ENCODE measurements at places on chromosomes 7 and 10.

DNA sequence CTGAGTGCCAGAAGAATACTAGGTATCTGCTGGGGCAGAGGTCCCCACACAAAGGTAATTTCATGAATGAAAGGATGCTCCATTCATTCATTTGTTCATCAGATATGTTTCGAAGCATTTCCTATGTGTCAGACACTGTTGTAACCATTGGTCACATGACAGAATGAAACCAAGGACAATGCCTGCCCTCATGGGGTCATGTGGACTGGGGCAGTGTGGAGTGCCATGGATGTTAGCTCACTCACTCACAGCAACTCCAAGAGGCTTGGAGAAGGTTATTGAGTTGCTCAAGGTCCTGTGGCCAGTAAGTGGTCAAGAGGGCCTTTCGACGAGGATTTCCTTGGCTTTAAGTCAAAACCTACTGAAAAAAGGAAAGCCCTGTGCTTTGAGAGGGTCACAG, 223.5 kb downstream of the ARHGAP12 start:
- DNase-seq = no peak

- no peak for DNase-seq
Measured at GRCh38 chr7:138710536-138711385, 9.6 kb upstream of the SVOPL start.

DNA sequence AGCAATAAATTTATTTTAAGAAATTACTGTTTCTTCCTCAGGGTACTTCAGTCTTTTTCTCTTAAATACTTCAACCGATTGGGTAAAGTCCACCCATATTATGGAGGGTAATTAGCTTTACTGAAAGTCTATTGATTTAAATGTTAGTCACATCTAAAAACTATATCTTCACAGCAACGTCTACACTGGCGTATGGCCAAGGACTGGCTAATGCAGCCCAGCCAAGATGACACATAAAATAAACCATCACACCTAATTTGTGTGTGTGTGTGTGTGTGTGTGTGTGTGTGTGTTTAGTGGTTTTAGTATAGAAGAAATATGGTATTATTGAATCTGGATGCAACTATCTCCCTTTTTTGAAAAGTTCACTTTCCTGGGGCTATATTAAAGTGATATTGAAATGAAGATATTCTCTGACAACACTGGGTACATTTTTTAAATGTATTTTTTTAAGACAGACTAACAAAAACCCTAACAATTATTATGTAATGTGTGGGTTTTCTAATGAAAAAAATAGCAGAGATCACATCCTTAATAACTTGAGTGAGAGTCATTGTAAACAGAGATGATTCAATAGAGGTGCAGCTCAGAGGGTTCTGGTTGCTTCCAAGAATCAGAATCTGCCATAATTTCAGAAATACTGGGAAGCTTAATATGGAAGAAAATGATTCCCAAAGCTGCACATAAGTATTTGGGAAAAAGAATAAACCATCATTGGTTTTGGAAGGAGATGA, 584.2 kb upstream of the MBL2 start:
- DNase-seq = no peak

- DNase-seq = no peak
Measured at GRCh38 chr7:143362131-143363015, at the start of gene FAM131B. Gene FAM131B, minus strand, starts transcription at chr7:143362713. Its CDS starts 110 bp downstream, at chr7:143362603.

- DNase-seq = peak; percentile 13
Measured at GRCh38 chr7:118696879-118697278, 472.4 kb downstream of the ANKRD7 start.

DNA sequence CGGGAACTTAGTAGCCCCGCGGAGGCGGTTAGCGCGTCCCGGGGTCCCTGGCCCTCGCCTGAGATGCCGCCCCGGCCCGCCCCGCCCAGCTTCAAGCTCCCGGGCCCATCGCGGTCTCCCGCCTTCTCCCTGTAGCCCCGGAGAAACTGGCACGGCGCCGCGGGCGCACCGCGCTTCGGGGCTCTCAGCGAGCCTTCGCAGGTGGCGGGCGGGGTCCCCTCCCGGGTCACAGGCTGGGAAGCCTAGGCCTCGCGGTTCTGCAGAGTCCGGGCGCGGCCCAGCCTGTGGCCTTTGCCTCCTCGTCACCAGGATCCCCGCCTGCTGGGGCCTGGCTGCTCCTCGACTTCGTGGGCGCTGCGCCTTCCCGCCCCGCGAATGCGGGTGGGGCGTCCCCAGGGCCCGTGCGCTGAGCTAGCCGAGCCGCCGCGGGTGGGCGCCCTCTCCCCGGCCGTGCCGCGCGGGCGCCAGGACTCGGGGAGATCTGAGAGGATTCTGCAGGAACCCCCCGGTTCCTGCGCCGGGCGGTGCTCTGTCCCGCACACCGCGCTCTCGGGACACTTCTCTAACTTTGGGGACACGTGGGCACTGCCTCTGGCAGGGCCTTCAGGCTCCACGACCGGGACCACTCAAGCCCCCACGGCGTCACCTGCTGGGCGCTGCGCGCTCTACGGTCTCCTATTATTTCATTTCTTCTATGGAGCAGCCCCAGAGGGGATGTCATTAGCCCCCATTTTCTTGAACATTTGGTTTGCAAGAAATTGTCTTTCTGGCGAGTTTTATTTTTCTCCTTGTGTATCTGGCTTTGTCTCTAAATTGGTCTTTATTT, 682 bp upstream of the RGS10 start:
- DNase-seq = peak; percentile 78

DNA sequence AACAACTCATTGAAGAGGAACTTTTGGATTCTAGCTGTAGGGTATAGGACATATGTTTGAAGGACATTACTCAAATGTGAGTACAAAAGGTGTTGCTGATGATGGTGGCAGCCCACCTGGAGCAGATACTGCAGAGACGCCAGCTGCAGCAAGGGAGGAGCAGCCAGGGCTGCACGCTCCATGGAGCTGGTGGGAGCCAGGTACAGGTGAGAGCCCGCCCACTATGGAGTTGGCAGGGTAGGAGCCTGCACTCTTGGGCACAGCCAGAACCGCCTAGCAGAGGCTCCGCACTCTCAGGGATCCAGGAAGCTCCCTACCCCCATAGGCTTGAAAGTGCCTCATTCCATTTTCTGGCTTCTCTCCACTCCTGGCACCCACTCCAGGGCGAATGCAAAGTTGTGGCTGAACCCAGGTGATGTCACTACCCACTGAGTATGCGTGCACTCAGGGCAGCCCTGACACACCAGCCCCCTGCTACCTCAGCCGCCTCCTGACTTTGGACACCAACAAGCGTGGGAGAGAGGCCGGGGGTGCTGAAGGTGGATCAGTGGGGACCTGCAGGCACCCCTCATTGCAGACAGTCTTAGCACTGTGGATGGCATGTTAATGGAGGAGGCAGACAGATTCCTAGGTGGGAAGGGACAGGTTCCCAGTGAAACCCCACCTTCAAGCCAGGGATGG, 761.1 kb downstream of the IPMK start:
- DNase-seq = no peak

DNA sequence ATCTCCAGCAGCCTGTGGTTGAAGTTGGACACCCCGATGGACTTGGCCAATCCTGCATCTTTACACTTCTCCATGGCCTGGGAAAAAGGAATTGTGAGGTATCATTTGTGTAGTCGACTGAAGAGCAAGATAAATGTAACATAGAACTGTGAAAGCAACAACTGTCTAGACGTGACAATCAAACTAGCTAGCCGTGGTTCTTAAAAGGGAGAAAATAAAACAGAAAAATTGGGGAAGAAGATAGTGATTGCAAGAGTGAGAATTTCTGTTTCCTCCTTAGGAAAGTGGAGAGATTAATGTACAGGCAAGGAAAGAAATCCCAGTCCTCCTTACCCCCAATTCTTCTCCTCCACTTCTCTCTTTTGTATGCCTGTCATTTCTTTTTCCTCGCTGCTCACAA, 5.0 kb downstream of the AKR1C2 start:
- DNase-seq = no peak

DNA sequence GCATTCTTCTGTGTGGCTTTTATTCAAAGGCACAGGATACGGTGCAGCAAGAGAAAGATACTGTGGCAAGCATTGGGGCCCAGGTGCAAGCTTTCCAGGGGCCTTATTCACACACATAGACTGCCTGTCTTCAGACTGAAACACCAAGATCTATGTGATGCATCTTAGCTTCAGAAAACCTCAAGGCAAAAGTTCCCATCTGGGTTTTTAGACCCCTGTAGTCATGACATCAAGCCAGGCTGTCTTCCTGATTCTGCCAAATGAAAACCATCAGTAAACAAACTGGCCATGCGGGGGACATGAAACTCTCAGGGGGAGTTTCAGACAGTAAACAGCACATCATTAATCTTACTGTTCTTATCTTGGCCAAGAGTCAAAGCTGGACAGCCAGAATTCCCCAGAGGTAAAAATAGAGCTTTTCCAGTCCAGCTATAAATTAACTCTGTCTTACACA, 9.8 kb downstream of the AGBL3 start:
- DNase-seq = peak; percentile 94

DNA sequence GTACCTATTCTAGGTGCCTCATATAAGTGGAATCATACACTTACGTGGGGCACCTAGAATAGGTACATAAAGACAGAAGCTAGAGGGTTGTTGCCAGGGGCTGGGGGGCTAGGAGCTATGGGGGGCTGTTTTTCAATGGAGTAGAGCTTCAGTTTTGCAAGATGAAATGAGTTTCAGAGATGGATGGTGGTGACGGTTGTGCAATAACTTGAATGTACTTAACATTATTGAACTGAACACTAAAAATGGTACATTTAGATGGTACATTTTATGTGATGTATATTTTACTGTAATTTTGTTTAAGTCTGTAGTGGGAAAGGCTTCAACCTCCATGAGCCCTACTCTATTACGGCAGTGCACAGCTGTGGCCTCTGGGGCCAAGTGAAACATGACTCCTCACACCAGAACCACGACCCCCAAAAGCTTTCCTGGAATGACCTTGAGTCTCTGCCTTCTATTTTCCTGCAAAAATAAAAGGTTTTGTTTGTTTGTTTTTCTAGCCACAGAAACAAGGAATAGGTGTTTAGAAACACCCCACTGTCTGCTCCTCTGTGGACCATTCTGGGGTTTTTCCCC, 147.3 kb upstream of the PLXNA4 start:
- no peak for DNase-seq

DNA sequence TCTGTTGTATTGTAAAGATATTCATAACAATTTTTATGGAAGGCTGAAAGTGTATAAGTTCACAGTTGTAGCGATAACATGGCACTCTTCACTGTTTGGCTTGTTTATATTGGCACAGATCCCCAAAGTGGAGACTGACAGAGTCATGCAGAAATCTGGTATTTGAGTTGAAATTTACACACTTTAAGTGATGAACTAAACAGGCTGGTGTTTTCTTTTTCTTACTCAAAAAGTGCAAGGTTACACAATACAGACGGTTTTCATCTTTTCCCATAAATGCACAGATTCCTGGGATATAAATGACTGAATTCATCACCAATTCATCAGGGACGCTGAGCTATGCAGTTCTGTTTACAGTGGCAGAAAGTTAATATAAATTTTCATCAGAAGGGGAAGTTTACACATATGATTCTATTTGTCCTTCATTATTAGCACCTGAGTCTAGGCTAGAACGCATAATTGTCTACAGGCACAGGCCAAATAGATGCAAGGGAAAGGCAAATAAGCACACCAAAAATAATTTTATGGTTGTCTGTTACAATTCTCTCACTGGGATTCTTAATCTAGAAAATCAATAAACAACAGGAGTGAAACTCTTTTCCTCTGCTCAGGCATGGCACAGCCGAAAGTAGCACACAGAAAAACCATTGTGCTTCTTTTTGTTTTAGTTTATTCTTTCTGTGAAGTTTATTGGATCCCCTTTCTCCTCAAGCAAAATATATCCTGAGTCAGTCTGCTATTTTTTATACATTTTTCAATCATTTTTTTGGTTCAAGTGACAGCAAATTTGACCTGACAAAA, 88.0 kb downstream of the FOXP2 start:
- no peak for DNase-seq

GRCh38 chr7:21966271-21966670, 20.6 kb upstream of the CDCA7L start:
- peak; percentile 77 for DNase-seq

DNA sequence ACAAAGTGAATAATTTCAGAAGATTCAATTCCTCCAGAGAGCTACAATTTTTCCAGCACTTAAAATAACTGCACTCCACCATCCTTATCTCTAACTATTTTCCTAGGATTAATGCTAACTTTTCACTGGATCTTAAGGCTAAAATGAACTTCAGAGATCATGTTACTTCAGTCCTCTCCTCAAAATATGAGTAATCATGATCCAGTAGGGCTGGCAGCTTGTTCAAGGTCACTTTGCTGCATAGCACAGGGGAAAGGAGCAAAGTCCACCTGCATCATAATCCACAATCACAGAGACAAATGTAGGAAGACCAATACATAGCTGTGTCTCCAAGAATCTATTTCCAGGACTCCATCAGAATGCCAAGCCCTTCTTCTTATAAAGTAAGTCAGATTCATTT, 150.3 kb downstream of the LRRTM3 start:
- no peak for DNase-seq

- no peak for DNase-seq
Measured at GRCh38 chr10:71390461-71390835, 6.3 kb upstream of the CDH23 start.

DNA sequence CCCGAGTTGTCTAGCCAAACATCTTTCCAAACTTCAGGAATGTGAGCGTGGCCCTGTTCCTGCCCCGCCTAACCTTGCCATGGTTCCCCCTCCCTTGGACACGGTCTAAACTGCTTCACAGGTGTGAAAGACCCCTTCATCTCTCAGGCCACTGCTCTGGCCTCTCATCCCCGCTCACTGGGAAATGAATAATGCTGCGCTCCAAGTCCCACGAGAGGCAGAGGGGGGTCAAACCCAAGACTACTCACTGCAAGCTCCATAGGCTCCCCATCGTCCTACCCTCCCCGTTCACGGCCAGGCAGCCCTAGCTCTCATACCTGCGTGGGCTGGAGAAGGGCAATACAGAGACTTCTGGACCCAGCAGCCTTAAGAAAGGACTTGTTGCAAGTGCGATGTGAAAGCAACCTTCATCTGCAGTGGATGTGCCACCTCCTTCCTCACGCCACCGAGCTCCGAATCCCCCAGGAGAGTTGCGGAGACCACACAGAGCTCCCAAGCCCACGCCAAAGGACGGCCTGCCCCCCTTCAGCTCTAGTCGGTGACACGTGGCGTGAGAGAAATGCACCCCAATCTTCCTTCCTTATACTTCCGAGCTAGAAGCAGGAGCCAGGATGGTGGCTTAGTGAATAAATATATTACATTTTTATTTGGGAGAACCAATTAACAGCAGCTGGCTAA, 9.7 kb downstream of the ZNF467 start:
- no peak for DNase-seq

GRCh38 chr10:94299417-94299816, 63.3 kb downstream of the NOC3L start:
- DNase-seq = peak; percentile 30

DNA sequence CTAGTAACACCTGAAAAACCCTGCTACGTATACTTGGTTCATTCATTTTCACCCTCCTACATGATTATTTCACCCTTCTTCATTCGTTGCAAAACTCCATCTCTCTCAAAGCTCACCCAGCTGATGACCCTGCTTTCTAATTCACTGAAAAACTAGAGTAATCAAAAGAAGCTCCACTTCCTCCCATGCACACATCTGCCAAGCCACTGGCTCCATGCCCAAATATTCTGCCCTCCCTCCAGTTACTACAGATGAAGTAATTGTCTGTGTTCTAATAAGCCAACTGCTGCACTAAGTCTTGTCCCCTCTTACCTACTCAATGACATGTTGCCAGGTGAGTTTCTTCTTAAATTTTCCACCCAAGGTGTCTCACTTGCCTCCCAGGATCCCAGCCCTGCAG, 96.9 kb upstream of the CCDC71L start:
- no peak for DNase-seq
